ENCODE measurements at places on chromosomes 1 and 21.

DNA sequence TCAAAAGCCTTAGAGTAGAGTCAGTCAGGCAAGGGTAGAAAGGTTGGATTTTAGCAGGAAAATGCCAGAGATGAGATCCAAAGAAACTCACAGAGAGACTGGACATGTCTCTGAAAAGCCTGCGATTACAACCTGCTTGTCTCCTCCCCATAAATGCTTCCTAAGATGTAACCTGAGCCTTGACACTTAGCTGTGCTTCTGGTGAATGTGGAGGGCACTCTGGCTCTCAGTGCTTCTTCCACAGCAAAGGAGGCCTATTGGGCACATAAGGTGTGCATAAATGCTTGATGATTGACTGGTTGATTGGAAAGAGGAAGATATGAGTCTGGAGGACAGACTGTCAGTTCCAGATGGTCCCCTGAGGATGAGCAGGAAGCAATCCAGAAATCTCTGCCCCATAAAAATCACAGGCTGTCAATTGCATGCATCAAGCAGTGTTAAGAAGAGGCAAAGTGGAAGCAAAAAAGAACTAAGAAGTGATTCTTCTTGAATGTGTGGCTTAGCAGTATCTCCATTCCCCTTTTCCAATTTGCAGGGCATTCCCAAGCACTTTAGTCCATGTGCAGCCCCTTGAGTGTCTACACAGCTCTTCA, 236.2 kb upstream of the RRP15 start:
- no peak for DNase-seq

GRCh38 chr1:211566431-211567025, 12.4 kb downstream of the SLC30A1 start:
- DNase-seq = no peak

DNA sequence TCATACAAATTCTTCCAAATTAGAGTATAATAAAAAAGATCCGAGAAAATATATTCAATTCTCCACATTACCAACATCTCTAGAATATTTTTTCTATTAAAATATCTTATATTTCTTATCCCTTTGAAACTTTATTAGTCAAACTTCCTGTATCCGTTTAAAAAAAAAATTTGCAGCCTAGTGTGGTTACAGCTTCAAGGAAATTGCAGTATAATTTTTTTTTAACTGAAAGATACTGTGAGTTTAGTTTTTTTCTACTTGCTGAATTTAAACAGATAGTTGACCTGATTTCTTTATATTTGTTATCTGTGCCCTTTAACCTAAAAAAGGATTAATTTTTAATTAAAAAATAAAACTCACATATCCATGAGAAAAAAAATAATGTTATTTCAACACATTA, 1.5 kb downstream of the RGS18 start:
- no peak for DNase-seq

DNA sequence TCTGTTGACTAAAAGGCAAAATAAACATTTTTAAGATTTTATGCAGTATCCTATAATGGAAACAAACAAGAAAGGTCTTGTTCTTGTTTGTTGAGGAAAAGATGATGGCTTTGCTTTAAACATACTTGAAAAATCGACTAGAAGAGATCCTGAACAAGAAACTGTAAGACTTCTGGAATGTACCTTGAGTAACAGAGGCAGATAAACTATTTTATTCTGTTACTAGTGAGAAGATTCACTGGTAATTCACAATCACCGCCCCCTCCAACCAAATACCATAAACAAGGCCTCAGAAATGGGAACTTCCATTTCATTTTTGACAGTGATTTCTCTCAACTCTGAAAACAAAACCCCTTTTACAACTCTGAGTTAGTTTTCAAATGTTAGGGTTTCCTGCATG, 18.1 kb downstream of the TSEN15 start:
- DNase-seq = no peak

DNA sequence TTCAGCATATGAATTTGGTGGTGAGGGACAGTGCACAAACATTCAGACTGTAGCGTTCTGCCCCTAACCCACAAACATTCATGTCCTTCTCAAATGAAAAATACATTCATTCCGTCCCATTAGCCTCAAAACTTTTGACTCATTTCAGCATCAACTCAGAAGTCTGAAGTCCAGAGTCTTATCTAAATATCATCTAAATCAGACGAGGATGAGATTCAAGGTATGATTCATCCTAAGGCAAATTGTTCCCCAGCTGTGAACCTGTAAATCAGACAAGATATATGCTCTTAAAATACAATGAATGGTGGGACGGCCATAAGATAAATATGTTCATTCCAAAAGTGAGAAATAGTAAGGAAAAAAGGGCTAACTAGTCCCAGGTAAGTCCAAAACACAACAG, 1195.6 kb upstream of the ADGRL4 start:
- DNase-seq = no peak

Measured in HS-5 (cell line).